ENCODE measurements at places on chromosomes 7 and 10. TPM values are rescaled to one million over a fixed set of nuclear protein-coding genes. Genes with fewer than 3 reads are reported as not detected.

DNA sequence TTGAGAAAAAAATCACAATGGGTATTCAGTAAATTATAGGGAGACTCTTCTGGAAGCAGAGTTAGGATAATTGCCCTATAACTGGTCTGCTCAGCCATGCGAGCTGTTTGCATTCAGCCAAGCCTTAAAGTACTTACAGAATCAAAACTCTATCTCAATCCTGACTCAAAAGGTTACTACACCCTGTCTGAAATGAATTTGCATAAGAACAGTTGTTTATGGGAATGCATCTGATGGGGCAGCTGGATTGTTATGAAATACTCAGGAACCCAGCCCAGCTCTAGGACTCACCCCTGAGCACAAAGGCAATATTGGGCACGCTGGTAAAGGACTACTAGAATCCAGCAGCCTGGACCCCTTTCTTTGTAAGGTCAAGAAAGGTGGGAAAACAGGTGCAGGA lies 38.8 kb downstream of the AKR1B15 start:
- DNase-seq = no peak

Gene TIMM23
- 47.6 TPM for total RNA-seq

GRCh38 chr10:115167751-115168150 lies 74.6 kb downstream of the ATRNL1 start:
- DNase-seq = no peak

GRCh38 chr7:99140813-99141212 lies 3.1 kb downstream of the SMURF1 start:
- DNase-seq = no peak

Gene OGDHL
- 2.5 TPM for total RNA-seq

Gene NCF1
- 8.3 TPM for total RNA-seq

Gene PNLIPRP3
- total RNA-seq = 0.28 TPM

Gene TNPO3
- total RNA-seq = 38.7 TPM

GRCh38 chr10:34047389-34047788 lies 712.9 kb upstream of the NRP1 start:
- DNase-seq = no peak

GRCh38 chr10:15714847-15715246 lies 4.9 kb downstream of the ITGA8 start:
- no peak for DNase-seq

Gene ASAH2
- total RNA-seq = 4.4 TPM

- DNase-seq = no peak
These were observed 256.1 kb downstream of the INHBA start for GRCh38 chr7:41446606-41447449.

DNA sequence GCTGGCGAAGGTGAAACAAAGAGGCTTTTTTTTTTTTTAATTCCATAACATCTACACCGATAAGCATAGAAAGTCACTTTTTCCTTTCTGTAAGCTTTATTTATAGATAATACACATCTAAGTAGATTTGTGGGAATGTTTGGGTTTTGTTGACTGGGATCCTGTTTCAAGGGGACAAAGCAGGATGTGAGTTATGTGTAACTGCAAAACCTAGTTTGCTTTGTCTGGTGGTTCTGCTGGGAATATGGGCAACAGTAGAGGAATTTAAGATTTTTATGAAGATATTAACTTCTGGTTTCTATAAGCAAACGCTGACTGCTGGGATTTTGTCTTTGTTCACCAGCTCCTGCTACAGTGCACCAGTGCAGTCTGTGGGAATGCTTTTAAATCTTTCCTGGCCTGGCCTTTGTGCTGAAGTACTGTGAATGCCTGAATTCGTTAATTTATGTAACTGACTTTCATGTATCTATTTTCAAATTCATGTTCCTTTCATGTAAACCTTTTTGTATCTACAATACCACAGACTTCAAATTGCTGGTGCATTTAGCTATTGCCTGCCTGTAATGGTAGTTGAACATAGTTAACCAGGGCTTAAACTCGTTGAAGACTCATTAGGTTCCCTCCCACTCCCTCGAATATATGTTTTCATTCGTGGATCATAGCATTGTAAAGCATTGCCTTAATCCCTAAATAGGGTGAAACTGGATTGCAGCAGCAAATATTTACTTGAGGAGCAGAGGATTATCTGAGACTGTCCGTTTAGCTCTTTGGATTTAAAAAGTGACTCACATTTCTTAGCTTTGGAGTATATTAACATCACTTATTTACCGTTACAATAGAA lies 1.5 kb downstream of the KLHL7 start:
- DNase-seq = no peak

Gene APBB1IP
- total RNA-seq = 8.4 TPM

DNA sequence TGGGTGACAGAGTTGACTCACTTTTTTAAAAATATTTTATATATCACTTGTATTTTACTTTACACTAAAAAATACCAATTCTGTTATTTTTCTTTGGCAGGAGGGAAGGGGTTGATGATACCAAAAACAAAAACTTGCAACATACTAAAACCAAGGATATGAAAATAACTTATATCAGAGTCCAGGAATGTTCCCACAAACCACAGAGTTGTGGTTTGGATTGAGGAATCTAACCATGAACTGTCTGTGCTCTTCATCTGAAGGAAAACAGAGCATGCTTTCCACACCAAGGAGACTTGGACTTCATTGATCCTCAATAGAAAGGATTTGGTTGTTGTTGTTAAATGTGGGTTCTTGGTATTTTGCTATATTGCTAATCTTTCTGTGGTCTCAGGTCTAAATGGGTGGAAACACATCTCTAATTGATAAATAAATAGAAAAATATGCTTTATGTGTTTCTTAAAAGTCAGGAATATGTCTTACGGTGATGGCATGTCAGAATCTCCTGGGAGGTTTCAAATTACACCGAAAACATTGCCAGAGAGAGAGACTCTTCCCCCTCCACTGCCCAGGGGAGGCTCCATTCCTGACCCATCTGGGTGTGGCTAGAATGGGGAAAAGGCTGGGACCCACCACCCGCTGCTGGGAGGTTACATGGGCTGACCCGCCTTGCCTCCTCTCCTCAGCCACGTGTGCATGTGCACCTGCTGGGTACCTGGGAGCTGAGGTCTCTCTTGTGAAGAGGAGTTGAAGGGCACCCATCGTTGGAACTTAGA lies 46.9 kb upstream of the STK17A start:
- DNase-seq = no peak

DNA sequence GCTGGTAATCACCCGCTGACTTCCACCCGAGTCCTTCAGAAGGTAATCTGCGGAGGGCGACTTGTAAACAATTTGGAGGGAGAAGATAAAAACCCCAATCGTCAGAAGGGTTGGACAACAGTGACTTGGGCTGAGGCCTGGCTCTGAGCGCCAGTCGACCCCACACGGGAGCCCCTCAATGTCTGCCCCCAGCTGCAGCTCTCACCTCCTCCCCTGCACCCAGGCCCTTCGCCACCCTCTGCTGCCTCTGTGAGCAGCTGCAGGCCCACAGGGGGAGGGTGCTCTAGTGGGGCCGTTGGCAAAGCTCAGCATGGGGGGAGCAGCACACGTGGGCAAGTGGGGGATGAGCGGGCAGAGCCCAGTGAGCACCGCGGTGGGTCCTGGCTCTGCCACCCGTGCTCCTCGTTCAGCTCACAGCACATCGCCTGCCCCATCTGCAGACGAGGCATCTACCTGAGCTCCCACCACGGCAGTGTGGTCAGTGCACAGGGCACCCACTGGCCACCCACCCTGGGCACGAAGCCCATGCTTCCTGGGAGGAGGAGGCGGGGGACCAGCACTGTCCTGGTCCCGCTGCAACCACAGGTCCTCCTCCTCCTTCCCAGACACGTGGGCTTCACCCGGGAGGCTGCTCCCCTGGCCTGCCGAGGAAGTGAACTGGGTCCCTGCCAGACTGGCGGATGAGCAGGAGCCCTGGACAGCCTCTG lies 280.5 kb downstream of the ELFN1 start:
- DNase-seq = no peak
